ENCODE measurements at places on chromosomes 13 and 19. TPM values are rescaled to one million over a fixed set of nuclear protein-coding genes. Genes with fewer than 3 reads are reported as not detected.

DNA sequence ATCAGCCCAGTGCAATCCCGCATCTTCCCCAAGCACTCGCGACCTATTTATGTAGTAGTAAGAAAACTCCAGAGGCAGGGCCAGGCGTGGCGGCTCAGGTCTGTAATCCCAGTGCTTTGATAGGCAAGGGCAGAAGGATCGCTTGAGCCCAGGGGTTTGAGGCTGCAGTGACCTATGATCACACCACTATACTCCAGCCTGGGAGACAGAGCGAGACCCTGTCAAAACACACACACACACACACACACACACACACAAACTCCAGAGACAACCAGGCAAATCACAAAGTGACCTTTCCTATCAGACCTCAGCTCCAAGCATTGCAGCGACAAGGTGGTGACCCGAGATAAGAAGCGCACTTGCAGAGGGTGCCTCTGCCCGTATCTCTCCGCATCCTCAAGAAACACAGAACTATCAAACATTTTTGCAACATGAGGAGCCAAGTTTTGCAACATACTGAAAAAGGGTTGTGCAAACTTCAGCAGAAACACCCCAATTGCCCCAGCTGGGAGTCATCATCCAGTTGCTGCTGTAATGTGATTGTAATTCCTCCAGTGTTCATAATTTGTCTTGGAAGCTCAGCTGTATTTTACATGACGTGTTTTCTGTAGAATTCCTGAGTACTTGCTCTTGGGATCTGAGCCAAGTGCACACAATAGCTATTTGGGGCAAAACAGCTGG, 8.7 kb upstream of the KLF2 start:
- H3K27ac ChIP-seq = peak overlapping the region; percentile 30
- no peaks in the 10 kb centered on the region for H3K27me3 ChIP-seq
- no peak for DNase-seq
- no peaks in the 10 kb centered on the region for H3K4me1 ChIP-seq

LILRB5 gene
- total RNA-seq = 7.8 TPM

DNA sequence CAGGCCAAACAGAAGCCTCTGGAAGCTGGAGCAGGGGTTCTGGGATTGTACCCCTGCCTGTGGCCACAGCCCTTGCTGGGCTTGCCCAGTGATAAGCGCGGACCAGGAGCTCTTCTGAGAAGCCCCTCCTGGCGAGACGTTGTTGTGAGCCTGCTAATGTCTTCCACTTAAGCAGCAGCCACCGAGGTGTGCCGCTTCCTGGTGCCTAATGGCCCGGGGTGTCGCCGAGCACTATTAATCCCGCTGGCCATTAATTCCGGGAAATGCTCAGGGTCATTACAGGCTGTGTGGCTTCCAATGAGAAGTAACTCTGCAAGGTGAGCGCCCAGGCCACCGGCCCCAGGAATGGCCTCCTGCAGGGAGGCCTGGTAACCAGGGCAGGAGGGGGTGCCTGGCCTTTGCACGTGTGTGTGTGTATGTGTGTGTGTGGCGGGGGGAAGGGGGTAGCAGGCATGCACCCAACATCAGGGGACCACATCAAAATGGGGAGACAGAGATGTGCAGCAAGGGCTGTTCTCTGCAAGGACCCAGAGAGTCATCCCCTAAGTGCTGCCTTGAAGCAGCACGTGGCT, 175.0 kb downstream of the URI1 start:
- H3K27ac ChIP-seq = no peak overlapping the region
- no peak overlapping the region for H3K4me3 ChIP-seq
- no peak for DNase-seq

DNA sequence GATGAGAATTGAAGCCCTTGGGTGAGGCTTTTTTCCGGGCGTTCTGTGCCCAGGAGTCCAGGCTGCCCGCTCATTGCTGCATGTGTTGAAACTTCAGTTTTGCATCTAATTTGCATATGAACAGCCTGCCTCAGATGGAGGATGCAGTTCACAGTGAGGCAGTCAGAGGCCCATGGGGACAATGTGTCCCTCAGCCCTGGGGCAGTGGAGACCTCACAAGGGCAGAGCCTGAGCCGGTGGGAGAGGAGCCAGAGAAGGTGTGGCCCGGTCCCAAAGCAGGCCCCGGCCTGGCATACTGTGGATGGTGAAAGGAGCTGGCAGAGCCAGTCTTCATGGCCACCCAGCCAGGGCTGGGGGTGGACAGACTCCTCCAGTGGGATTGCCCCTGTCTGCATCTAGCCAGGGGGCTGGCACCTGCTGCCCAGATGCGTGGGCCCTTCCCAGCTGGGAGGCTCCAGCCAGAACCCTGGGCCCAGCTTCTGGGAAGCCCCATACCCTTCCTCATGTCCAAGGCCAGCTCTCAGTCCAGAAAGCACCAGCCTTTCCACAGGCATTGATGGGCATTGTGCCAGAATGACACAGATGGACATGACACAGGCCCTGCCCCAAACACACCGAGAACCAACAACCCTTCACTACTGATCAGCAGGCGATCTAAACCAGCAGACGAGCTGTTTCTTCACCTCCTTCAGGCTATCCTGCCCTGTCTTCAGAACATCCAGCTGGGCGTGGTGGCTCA, 32.9 kb upstream of the KCTD15 start:
- DNase-seq = no peak
- H3K36me3 ChIP-seq = no peaks in the 10 kb centered on the region
- H3K27ac ChIP-seq = no peak overlapping the region
- no peaks in the 10 kb centered on the region for H3K27me3 ChIP-seq

SLC6A16 gene
- 0.27 TPM for total RNA-seq

DNA sequence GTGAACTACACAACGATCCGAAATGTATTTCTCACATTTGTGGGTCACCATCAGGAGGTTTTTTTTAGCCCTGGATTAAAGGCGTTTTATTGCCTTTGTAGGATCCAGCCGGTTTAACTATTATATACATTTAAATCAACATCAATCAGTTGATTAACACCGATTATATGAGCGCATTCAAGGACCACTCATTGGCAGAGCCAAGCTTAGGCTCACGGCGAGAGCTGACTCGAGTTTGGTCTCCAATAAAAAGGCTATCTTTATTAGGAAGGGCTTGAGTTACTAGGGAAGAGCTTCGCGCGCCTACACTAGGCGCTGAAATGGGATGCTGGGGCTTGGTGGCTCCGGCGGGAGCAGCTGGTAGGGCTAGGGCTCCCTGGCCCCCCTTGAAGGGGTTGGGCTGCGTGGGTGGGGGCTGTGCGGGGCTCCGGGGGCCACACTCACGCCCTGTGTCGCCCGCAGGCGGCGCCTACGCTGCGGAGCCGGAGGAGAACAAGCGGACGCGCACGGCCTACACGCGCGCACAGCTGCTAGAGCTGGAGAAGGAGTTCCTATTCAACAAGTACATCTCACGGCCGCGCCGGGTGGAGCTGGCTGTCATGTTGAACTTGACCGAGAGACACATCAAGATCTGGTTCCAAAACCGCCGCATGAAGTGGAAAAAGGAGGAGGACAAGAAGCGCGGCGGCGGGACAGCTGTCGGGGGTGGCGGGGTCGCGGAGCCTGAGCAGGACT, 4.2 kb downstream of the PDX1 start:
- peaks cover 4% of the 10 kb centered on the region for H3K27me3 ChIP-seq
- H3K36me3 ChIP-seq = no peaks in the 10 kb centered on the region
- H3K27ac ChIP-seq = no peak overlapping the region
- H3K4me1 ChIP-seq = no peaks in the 10 kb centered on the region
- no peak for DNase-seq
- no peak overlapping the region for H3K4me3 ChIP-seq

DNA sequence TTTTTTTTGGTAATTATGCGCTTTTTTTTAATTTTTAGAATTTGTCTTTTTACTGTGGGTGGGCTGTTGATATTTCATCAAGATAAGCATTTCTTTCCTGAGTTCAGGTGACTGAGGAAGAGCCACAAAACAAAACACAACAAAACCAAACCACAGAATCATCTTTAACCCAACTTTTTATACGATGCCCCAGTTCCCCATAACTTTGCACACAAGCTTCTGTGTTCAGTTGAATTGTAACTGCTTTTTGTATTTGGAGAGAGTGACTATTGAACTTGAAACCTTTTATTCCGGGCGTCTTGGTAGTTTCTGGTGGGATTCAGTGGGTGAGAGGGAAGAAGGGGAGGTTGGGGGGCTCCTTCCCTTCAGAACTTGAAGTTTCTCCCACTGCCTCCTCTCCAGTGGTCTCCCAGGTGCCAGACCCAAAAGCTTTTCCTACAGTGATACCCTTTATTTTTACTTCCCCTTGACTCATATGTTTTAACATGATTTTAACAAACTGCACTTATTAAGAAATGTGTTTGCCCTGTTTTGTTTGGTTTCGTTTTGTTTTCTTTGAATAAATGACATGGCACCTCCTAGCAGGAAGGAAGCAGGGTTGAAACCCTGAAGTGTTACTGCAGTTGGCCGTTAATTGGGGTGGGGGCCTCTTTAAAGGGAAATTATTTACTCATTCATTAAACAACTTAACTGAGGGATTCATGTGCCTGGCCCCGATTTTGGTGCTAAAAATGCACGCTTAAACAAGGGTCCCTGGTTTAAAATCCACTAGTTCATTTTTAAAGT, 2.7 kb upstream of the CCDC97 start:
- H3K4me3 ChIP-seq = no peak overlapping the region
- no peaks in the 10 kb centered on the region for H3K4me1 ChIP-seq
- H3K27ac ChIP-seq = peak overlapping the region; percentile 93
- no peaks in the 10 kb centered on the region for H3K27me3 ChIP-seq

DNA sequence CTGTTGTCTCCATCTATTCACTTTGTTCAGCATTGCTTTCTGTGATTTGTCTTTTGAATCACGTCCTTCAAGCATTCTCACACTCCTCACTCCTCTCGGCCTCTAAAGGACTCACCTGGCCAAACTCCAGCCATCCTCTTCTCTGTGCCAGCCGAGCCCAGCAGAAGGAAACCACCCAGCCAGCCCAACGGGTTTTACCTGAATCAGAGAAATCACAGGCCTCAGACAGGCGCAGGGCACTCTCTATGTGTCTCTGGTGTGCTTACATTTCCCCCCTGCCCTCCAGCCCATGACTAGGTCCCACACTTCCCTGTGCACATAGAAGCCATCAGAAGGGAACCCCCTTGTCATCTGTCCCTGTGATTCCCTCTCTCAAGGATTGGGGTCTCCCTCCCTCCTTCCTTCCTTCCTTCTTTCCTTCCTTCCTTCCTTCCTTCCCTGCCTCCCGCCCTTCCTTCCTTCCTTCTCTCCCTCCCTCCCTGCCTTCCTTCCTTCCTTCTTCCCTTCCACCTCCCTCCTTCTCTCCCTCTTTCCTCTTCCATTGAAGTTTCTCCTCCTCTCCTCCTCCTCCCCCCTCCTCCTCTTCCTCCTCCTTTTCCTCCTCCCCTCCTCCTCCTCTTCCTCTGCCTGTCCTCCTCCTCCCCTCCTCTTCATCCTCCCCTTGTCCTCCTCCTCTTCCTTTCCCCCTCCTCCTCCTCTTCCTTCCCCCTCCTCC, 8.8 kb upstream of the ZNF541 start:
- no peak overlapping the region for H3K4me3 ChIP-seq
- H3K4me1 ChIP-seq = no peaks in the 10 kb centered on the region
- DNase-seq = no peak
- no peak overlapping the region for H3K27ac ChIP-seq

ADGRE1 gene
- not detected for total RNA-seq

- no peak overlapping the region for H3K27ac ChIP-seq
- H3K36me3 ChIP-seq = no peaks in the 10 kb centered on the region
- no peaks in the 10 kb centered on the region for H3K4me1 ChIP-seq
- no peak overlapping the region for H3K4me3 ChIP-seq
- H3K27me3 ChIP-seq = no peaks in the 10 kb centered on the region
Measured at GRCh38 chr13:46728777-46729176, 68.2 kb downstream of the ESD start.

GRCh38 chr19:5115771-5116202, 146.9 kb downstream of the KDM4B start:
- no peak overlapping the region for H3K27ac ChIP-seq
- peaks cover 65% of the 10 kb centered on the region for H3K36me3 ChIP-seq
- H3K4me3 ChIP-seq = no peak overlapping the region
- no peak for DNase-seq
- H3K27me3 ChIP-seq = no peaks in the 10 kb centered on the region
- H3K4me1 ChIP-seq = no peaks in the 10 kb centered on the region

DNA sequence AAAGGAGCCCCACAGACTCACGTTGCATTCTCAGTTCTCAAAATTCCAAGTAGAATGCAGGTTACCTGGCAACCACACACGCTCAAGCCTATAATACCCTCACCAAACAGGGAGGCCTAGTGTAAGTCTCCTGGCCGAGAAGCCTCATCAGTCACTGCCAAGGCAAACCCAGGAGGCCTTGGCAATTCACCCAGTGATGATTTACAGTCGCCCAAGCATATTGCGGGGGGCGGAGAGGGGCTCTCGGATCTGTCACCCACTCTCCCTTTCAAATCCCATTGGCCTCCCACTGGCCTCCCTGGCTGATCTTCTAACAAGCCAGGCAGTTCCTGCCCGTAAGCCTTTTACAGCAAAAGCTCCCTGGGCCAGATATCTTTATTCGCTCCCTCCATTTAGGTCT, 1.1 kb downstream of the AKAP8L start:
- H3K27ac ChIP-seq = peak overlapping the region; percentile 81
- no peaks in the 10 kb centered on the region for H3K27me3 ChIP-seq
- peak overlapping the region; percentile 92 for H3K4me3 ChIP-seq
- H3K36me3 ChIP-seq = peaks cover 5% of the 10 kb centered on the region

DNA sequence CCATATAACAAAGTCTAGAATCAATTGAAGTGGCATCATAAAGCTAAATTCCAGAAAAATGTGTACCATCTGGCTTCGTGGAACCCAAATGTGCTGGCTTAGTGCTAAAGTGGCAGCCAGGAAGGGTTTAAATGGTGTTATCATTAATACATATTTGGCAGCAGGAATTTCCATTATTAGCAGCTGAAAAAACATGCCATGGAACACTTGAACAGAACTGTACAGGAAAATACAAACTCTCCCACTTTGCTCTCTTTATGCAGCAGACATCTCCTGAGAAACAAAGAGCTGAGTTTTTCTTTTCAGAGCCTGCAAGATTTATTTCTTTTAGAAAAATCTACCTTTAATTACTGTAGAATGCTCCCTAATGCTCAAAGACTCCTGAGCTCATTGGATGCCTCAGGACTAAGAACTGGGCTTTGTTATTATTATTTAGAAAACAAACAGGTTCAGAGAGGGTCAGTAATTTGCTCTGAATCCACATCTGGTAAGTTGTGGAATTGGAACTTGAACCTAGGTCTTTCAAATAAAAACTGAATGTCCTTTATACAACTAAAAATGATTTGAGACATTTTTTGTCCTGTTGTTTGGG, 179.0 kb downstream of the LACC1 start:
- no peak overlapping the region for H3K27ac ChIP-seq
- H3K36me3 ChIP-seq = no peaks in the 10 kb centered on the region
- no peak overlapping the region for H3K4me3 ChIP-seq

GRCh38 chr13:67299072-67299635, 69.0 kb upstream of the PCDH9 start:
- H3K36me3 ChIP-seq = no peaks in the 10 kb centered on the region
- no peaks in the 10 kb centered on the region for H3K27me3 ChIP-seq
- no peak overlapping the region for H3K27ac ChIP-seq
- DNase-seq = no peak
- no peaks in the 10 kb centered on the region for H3K4me1 ChIP-seq
- no peak overlapping the region for H3K4me3 ChIP-seq

Measured in Peyer's patch (tissue), 4 donors.